ENCODE measurements at places on chromosomes 2 and 18.

DNA sequence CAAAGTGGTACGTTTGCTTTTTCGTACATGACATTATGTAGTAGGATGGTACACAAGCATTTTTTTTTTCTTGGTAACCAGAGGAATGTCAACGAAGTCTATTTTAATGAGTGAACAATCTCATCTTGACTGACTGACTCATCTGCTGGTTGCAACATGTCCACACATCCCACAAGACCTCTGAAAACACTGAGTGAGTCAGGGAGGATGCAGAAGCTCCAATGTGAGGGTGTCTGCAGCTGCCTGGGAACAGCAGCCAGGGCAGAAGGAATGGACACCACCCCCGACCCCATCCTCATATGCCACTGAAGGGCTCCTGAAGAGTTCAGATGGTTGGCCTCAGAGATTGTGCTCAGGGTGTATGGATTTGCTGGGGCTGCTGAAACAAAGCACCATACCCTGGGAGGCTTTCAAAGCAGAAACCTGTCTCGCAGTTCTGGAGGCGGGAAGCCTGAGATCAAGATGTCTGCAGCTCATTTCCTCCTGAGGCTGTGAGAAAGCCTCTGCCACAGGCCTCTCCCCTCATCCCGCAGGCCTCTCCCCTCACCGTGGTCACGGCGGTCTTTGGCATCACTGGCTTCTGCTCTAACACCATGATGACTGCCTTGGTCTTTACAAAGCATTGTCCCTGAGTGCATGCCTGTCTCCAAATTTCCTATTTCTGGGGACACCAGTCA is 124.6 kb downstream of the LRATD1 start:
- DNase-seq: no peak

- no peak for DNase-seq
Measured at GRCh38 chr2:42139101-42139500, 30.1 kb upstream of the EML4 start.

DNA sequence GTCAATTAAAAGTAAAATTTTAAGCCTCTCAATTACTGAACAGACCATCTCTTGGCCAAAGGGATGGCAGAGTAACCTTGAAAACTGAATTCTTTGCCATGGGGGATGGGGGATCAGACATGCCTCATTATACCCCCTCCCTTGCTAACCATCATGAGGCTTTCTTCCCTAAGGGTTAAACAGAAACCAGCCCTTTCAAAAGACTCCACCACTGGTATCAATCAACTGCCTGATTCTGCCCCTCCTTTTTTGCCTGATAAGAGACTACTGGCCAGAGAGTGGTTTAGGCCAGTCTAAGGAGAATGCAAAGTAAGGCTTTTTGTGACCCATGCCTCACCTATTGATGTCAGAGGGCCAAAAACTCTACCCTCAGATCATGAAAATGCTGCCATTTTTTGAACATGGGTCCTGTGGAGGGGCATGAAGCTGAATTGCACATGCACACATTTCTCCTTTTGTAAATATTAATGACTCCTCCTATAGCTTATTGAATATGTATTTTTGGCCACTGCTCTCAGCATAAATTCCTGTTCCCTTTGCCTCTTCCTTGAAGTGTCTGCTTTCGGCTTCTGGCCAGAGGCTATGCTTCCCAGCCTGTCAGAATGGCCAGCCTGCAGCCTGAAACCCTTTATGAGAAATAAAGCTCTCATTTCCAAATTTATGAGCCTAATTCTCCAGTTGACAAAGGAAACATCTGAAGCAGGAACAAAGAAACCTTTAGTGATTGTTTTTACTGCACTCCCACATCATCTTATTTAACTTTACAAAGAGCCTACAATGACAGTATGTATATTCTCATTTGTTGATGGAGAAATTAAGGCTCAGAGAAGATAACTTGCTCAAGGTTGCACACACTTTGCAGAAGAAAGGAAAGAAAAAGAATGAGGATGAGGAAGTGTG is 270.7 kb upstream of the CELF4 start:
- DNase-seq: no peak

DNA sequence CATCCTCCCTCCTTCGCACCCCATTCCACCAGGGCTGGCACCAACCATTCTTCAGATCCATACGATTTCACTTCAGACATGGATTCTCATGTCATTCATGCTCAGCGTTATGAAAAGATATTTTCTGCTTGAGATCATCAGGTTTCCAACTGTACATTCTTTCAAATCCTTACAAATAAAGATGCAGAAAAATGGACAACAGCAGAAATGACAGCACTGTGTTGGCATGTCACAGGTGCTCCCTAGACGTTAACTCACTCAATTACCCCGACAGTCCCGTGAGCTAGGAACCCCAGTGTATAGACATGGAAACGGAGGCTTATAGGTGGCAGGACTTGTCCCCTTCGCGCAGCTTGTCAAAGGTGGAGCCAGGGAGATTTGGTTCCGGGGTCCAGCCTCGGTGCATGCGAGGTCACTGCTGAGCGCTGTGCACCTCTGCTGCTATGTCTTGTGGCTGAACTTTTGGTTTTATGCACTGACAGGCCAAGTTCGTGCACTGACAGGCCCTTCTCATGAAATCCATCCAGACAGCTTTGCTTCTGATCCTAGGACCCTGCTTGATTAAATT is 17.7 kb downstream of the FHL2 start:
- DNase-seq: no peak

DNA sequence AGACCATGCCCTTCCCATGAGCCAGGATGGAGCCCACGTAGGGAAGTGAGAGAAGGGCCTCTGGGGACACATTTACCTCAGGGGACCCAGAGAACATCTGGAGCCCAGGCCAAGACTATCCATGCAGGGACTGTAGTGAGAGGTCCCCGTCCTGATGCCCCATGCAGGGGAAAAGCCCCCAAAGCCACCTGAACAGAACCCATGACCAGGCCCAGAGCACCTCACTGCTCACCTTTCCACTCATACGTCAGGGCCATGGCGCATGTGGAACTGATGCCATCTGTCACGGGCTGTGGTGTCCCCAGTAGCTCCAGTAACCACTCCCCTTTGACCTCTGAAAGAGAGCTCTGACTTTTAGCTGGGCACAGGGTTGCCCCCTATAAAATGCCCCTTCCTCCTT is 106.5 kb upstream of the TEX51 start:
- no peak for DNase-seq

- DNase-seq: no peak
Measured at GRCh38 chr2:65431421-65432226, 775 bp downstream of the SPRED2 start.

- no peak for DNase-seq
Measured at GRCh38 chr2:189609853-189610252, 29.3 kb upstream of the SLC40A1 start.

- DNase-seq: no peak
Measured at GRCh38 chr2:159124441-159124911, 156.0 kb downstream of the TANC1 start.

GRCh38 chr2:60958361-60958760 is 59.2 kb upstream of the PEX13 start:
- DNase-seq: no peak

DNA sequence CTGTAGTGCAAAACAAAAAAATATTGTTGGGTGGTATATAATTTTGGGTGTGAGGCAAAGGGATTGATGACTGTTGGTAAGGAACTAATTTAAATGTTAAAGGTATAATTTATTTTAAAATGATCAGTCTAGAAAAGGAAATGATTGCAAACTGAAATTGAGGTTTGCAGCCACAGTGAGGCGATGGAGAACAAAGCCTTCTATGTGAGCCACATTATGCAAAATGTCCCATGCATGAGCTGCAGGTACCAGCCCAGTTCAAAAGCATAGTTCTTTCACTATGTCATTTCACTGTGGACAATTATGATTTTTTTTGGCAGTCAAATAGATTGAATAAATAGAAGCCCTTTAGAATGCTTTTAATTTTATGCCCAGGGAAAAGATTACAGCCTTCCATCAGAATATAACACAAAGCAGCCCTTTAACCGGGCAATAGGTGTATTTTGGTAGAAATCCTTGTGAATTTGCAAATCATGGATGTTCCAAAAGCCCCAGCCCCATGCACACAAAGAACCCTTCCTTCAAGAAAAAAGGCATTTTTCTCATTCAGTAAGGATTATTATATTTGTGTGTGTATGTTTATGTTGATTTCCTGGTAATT is 1.7 kb downstream of the MAP2 start:
- DNase-seq: no peak

DNA sequence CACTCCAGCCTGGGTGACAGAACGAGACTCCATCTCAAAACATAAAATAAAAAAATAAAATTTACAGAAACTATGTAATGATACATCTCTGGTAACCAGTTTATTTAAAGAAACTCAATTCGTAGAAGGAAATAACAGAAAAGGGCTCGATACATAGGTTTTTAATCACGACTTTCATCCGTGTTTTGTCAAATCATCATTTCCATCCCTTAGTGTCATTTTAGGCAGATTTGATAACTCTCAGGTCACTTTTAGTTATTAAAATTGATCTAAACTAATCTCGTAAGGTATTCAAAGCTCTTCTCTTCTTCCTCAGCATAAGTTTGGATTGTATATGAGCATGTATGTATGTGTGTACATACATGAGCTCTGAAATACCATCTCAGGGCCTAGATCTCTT is 59.3 kb upstream of the SPTBN1 start:
- DNase-seq: no peak

DNA sequence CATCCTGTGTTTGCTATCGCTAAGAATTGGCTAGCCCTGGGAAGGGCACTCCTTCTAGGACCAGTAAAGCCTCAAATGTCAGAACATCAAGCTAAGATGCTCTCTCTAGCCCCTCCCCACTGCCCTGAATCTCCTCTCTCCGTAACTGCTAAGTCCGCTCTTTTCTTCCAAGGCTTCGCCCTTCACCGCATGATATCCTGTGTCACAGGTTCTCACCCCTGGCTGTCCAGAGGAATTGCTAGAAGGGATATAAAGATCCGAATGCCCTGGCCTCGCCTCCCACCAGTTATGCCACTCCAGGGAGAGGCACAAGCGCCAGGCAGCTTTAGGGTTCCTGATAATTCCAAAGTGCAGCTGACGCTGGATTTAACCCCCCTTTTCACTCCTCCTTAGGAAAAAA is 17.1 kb upstream of the GPR45 start:
- no peak for DNase-seq

DNA sequence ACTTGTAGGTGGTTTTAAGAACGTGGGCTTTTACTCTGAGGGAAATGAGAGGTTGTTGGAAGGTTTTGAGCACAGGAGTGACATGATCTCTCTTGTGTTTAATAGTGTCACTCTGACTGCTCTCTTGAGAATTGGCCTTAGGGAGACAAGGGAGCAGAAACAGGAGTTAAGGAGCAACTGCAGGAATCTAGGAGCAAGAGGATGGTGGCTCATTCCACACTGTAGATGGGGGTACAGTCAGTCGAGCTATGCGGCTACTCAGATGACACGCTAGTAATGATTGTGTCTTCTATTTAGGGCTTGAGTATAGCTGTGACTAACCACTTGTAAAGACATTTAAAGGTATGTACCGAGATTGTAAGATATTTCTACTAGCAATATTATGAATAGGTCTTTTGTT is 87.4 kb downstream of the RPRM start:
- DNase-seq: no peak

DNA sequence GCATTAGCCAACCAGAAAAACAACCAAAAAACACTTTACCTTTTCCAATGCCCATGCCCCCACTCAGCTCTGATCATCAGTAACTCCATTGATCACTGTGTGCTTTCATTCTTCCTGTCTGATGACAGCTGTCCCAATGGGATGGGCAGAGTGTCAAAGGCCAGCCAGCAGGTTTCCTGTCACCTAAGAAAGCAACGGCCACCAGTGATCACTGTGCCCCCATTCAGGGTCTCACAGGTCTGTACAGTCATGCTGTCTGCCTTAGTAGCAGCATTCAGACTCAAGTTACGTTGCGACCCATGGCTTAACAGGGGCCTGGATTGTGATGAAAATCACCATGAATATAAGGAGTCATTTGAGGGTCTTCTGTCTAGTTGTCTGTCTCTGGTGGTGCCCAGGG is 184.5 kb downstream of the MGAT5 start:
- DNase-seq: no peak

GRCh38 chr2:175679231-175679630 is 322.8 kb downstream of the LNPK start:
- no peak for DNase-seq

DNA sequence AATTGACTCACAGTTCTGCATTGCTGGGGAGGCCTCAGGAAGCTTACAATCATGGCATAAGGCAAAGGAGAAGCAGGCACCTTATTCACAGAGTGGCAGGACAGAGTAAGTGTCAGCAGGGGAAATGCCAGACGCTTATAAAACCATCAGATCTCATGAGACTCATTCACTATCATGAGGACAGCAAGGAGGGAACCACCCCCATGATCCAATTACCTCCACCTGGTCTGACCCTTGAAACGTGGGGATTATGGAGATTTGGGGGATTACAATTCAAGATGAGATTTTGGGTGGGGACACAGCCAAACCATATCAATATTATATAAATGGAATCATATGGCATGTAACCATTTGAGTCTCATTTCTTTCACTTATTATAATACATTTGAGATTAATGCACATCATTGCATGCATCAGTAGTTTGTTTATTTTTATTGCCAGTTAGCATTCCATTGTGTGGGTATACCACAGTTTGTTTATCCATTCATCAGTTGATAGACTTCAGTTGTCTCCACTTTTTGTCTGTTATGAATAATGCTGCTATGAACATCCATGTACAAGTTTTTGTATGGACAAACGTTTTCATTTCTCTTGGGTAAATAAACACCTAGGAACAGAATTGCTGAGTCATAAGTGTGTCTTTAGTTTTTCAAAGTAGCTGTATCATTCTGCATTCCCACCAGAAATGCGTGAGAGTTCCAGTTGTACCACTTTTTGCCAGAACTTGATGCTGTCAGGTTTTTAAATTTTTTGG is 5.8 kb upstream of the SRBD1 start:
- no peak for DNase-seq

DNA sequence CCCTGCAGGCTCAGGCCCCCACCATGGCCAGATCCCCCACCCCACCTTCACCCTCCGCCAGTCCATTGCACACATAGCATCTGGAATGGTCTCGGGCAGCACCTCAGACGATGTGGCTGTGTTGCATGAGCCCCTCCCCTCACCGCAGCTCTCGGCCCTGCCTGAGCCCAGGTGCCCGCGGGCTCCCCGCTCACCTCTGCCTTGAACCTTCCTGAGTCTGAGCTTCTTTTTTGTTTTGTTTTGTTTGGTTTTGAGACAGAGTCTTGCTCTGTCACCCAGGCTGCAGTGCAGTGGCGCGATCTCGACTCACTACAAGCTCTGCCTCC is 20.1 kb downstream of the RRM2 start:
- no peak for DNase-seq

DNA sequence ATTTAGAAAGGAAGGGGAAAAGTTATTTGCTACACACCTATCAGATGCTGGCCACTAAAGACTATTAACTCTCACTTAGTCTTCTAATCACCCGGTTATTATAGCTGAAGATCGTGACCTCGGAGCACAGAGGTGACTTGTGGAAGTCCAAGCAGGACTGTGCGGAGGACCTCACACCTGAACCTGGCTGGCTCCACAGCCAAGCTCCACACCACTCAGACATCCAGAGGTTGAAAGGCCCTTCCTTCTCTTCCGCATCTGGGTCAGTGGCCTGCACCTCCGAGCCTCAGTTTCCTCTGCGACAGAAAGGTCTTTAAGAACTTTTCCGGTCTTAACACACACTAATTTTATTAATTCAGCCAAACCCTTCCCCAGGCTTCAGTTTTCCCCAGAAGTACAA is 57.9 kb downstream of the TNS1 start:
- DNase-seq: no peak

GRCh38 chr2:33589444-33589843 is 9.7 kb downstream of the FAM98A start:
- DNase-seq: no peak

- DNase-seq: no peak
Measured at GRCh38 chr2:238631491-238632180, 204.9 kb downstream of the ASB1 start.
